ENCODE measurements at places on chromosomes 6 and 20. TPM values are rescaled to one million over a fixed set of nuclear protein-coding genes. Genes with fewer than 3 reads are reported as not detected.
A peak's percentile ranks its signal among the peaks of the same experiment; 100 is the strongest.

Gene SLC35D3
- 0.03 TPM for polyA plus RNA-seq

Gene RALY
- 157 TPM for polyA plus RNA-seq

DNA sequence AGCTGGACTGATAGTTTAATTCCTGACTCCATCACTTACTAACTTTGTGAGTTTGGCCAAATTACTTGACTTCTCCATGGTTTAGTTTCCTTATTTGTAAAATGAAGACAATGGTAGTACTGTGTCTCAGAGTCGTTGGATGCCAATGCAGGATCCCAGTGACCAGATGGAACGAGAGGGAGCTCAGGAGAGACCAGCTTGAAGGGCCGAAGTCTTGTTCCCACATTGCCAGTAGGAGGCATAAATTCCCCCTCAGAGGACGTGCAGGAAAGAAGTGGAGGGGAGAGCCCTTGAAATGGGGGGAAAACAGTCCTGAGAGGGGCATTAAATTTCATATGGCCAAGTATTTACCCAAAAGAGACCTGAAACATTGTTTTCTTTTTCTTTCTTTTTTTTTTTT, 2.1 kb upstream of the MUC22 start:
- no peak for DNase-seq

DNA sequence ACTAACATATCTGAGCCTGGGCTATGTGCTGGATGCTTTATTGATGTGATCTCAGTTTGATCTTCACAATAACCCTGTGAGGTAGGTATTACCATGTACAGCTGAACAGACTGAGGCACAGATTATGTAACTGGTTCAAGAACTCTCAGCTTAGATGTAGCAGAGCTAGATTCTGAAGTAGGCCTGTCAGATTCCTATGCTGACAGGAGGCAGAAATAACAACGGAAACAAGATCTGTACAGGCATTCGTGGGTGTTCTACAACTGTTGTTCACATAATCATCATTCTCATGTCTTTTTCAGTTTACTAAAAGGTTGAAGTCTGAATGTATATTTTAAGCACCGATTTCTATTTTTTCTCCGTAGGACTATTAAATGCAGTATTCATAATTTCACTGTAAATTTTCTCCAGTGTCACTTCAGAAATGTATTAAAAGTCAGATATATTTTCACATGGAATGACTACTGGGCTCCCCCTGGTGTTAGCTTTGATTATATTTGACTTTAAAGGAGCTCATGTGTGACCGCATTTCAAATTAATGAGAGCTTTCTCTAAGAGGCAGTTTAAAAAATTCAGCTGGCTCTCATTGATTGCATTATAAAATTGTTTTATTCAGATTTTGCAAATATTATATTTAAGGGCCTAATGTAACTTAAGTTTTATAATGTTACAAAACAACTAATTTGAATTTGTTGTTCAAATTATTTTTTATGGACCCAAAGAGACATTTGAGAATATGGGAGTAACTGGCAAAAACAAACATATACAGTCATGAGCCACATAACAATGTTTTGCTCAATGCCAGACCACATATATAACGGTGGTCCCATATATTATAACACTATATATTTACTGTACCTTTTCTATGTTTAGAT, 36.4 kb upstream of the SLC17A4 start:
- DNase-seq: peak; percentile 68

DNA sequence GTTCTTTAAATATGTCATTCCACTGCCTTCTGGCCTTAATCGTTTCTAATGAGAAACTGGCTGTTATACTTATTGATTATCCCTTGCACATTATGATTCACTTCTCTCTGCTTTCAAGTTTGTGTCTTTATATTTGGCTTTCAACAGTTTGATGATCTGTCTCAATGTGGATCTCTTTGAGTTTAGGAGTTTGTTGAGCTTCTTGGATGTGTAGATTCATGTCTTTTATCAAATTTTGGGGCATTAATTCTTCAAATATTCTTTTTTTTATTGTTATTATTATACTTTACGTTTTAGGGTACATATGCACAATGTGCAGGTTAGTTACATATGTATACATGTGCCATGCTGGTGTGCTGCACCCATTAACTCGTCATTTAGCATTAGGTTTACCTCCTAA, 29.3 kb downstream of the ZBTB9 start:
- DNase-seq: no peak

GRCh38 chr20:57435498-57436222, 44.5 kb downstream of the RBM38 start:
- DNase-seq: peak; percentile 67

GRCh38 chr6:161117308-161117707, 125.7 kb downstream of the MAP3K4 start:
- no peak for DNase-seq

DNA sequence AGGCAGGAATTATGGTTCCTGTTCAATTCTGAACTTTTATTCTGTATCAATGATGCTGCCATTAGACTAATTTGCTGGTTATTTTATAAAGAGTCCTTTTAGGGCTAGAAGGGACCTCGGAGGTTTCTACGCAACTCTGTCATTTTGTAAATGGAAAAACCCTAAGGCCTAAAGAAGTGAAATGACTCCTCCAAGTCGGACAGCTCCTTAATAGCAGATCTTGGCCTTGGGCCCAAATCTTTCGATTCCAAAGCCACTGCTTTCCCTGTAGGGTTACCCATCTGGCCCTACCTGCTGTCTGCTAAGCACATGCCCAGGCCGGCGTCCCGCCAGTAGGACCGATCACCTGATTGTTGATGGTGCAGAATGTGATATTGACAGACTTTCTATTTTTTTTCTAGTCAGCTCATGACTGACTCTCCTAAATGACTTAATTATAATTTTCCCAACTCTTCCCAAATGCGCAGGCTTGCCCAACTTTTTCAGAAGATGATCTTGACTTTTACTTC, 40.2 kb downstream of the PLEKHG1 start:
- no peak for DNase-seq
